ENCODE measurements at places on chromosomes 11 and 22.
A peak's percentile ranks its signal among the peaks of the same experiment; 100 is the strongest.

GRCh38 chr22:27879923-27880322 is 39.1 kb downstream of the PITPNB start:
- no peak for DNase-seq

GRCh38 chr11:18065572-18065971 is 19.5 kb upstream of the TPH1 start:
- peak; percentile 15 for DNase-seq

DNA sequence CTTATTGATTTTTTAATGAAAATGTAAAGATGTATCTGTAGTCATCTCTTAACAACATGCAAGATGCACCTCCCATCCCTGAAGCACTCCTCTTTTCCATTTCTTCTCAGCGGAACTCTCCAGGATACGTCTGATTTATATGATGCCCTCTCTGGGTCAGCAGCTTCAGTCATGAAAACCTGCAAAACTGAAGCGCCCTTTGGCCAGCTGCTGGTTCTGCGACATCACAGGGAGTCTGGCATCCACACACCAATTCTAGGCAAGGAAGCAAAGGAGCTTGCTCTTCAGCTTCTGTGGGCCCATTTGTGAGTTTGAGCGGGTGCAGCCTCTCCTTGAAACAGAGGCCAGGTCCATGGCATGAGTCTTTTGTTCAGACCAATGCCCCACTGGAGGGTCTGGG is 1253.3 kb downstream of the TBC1D22A start:
- no peak for DNase-seq

GRCh38 chr11:5719703-5720495 is 16.3 kb upstream of the OR56B1 start:
- no peak for DNase-seq

DNA sequence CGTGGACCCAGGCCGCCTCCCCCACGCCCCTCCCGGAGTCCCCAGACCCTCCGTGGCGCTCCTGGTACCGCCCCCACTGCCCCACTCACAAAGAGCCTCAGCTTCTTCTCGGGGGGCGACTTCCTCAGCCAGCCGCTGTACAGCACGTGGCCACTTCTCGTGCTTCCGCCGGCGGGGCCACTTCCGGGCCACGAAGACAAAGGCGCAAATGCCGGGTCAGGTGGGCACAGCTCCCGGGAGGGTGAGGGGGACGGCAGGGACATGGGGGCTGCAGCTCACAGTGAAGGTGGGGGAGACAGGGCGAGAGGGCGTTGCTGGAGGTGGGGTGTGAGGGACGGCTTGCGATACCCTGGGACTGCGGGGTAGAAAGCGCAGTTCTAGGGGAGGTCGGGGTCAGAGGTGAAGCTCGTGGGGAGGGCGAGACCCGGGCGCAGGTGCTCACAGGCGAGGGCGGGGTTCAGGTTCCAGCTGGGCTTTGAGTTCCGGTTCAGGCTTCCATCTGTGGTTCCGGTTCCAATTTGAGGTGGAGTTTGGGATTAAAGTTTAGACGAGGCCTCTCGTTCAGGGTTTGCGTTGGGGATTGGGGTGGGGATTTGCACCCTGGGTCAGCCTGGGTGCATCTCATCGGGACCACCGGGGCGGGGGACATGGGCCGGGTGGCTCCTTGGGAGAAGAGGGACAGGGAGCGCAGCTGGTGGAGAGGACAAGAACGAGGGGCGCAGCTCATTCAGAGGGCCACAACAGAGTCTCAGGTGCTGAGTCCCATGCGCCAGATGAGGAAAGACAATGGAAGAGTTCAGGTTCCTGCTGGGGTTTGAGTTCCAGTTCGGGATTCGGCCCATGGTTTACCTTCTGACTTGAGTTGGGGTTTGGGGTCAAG is at the start of gene GAB4:
GAB4 (minus strand) TSS at position 371 of the 880 bp plus-strand sequence; CDS start at position 263, 108 bp downstream.
- DNase-seq: no peak

GRCh38 chr11:67369801-67370284 is 3.6 kb downstream of the CLCF1 start:
- DNase-seq: no peak

DNA sequence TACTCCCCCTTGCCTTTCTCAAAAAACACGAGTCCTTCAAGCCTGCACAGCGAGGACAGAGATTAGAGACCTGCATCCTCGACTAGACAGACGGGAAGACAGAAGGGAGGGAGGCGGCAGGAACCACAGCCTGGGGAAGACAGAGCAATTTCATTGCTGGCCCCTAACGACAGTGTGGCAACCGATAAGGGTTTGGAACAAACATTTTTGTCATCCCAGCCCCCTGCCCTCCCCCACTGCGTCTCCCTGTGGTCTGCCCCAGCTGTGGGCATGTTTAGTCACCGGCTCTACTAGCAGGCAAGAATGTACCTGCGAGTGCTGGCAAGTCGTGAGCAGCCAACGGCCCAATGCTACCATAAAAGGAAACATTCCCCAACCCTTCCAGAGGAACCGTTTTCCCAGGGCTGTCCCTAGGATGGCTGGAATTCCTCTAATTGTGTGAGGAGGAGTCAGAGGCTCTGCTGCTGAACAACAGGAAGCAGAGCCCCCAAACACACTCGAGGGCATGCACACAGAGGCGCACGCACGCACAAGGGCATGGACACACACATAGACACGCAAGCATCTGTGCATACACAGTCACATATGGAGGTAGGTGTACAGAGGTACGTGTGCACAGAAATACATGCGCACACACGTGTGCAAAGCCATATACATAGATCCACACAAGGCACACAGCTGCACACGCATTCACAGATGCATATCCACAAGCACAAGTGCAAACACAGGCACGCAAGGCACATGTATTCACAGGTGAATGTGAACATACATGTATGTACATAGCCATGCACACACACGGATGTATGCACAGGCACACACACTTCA is 58.3 kb downstream of the MYH9 start:
- peak; percentile 92 for DNase-seq

GRCh38 chr22:44030051-44030701 is 6.1 kb downstream of the PARVB start:
- no peak for DNase-seq

DNA sequence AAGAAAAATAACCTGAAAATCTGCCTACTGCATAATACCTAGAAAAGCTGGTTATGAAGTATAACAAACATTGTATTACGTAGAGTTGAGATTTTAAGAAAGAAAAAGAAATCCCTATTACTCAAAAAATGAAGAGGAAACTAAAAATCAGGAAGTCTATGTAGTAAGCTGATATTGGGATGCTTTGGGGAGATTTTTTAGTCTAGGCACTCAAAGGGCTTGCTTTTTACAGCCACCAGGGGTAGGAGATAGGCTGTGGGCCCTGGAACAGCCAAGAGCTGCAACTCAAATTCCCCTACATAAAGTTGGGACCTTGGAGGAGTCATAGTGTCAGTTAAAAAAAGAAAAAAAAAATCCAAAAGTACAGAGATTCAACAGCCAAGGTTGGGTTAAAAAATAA is 90.4 kb downstream of the RELT start:
- no peak for DNase-seq

DNA sequence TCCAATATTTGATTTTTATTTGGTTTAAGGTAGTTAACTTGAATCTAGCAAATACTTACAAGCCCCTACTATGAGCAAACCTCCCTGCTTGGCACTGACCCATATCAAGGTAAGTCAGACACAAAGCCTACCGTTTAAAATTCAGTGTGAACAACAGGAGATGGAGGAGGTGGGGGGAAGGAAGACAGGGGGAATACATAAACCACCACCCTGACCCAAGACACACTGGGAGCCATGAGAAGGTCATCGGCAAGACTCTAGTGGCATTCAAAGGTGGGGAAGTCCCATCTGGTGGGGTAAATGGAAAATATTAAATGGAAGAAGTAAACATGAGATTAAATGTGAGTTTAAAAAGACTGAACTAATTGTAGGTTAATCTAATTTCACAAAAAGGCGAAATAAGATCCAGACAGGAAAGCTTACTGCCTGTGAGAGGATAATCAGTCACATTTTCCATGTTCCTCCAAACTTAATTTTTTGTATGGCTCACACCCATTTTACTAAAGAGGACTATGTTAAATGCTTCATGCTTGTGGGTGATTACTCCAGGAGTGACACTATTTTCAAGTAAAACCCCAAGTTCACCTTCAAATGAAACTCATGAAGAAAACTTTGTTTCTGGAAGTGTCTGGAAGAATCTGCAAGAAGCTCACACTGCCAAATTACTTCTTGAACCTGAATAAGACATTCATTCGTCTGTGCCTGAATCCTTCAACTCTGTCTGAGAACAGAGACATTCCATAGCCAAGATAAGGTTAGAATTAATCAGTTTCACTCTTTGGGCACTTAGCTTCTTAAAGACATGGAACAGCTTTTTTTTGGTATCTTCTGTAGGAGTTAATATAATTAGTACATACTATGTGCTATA is 51.7 kb downstream of the PITPNB start:
- DNase-seq: no peak

- no peak for DNase-seq
These were observed 8.3 kb downstream of the TBC1D22A start for GRCh38 chr22:46770726-46771125.

GRCh38 chr11:121439337-121439736 is 12.8 kb upstream of the SORL1 start:
- no peak for DNase-seq

- peak; percentile 31 for DNase-seq
These were observed 3.6 kb downstream of the SEPTIN5 start for GRCh38 chr22:19717691-19718455.

GRCh38 chr22:43447380-43447779 is 35.6 kb downstream of the MPPED1 start:
- DNase-seq: peak; percentile 94

DNA sequence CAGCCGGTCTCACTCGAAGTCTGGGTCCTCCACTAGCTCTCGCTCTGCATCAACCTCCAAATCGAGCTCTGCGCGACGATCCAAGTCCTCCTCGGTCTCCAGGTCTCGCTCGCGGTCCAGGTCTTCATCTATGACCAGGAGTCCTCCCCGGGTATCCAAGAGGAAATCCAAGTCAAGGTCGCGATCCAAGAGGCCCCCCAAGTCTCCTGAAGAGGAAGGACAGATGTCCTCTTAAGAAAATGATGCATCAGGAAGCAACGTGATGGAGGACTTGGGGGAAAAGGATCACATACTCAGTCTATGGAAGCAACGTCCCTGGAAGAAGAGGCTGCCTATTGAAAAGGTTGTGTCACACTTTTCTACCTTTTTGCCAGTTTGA is 1.1 kb downstream of the SRSF8 start:
- no peak for DNase-seq

DNA sequence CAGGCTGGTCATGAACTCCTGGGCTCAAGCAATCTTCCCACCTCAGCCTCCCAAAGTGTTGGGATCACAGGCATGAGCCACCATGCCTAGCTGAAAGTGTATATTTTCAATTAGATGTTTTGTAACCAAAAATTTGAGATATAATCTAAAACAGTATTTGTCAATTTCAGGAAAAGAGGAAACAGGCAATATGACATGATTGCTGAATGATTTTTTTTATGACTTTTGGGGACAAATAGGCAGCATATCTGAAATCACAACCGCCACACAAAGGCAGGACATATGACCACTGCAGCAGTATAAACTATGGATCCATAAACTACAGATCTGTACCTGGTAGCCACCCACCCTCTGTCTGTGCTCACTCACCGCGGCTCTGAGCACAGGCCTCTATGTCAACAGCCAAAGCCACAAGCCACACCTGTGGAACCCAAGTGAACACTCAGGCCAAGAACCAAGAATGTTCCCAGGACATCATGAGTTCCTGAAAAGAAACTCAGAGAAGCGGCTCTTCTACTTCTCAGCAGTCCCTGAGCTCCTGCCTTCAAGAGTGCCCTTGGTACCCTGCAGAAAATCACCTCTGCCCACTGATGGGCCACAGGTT is 22.5 kb downstream of the PISD start:
- DNase-seq: no peak

All from NCI-H1105 (cell line).